ENCODE measurements at places on chromosomes 1 and 21.

GRCh38 chr1:26761217-26761616 is 26.5 kb upstream of the PIGV start:
- DNase-seq = no peak

- no peak for DNase-seq
Observed at GRCh38 chr1:18300376-18300775, 180.4 kb upstream of the KLHDC7A start.

DNA sequence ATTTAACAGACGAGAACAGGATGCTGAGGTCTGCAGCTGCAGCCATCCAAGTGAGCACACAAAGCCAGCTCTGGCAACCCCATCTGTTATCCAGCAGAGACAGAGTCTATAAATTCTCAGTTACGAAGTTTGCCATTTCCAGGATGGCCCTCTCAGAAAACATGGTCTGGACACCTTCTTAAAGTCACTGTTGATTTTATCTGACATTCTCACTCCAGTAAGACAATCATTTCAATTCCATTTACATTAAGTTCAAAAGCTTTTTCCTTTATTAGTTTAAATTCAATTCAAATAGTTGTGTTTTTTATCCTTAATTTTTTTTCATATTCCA is 125.5 kb downstream of the DMRTB1 start:
- no peak for DNase-seq

DNA sequence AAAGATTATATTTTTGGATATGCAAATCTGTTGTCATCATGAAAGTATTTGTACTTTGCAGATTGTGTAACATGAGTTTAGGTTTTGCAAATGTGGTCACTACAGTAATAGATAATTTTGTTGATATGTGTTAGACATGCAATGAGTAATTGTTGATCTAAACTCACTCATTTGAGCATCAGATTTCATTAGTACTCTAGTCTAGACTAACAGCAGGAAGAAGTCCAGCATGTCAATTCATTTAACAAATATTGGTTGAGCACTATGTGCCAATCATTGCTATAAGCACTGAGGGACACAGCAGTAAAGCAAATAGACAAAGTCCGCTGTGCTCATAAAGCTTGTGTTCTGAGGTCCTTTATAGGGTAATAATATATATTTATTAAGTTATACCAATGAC is 350.0 kb downstream of the USP25 start:
- DNase-seq = no peak

DNA sequence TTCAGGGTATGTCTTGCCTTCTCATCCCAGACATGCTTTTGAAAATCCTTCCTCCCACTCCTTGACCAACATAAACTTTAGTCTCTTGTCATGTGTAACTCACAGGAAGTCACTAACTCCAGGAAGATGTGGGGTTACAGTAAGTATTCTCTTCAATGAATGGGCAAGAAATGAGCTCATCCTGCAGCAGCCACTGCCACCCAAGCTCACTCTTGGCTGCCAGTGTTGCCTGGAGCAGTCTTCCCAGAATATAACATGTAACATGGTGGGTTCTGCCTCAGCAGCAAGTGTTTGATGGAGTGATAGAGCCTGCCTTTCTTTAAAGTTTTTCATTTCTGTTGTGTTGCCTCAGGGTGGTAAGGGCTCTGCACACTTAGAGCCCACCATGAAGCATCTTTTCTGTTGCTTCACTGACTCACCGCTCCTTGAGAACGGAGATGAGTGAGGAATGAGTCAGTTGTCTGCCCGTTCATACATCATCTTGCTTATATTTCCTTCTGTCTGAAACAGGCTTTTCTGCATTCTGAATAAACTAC is 187.0 kb downstream of the TPR start:
- no peak for DNase-seq

Data from CD8-positive, alpha-beta T cell (primary cell).